MG63 (cell line): ENCODE measurements at places on chromosomes 2 and 18. TPM values are rescaled to one million over a fixed set of nuclear protein-coding genes. Genes with fewer than 3 reads are reported as not detected.

The SIX3 gene
- total RNA-seq = not detected in 2 replicates

The HAAO gene
- total RNA-seq = not detected in 2 replicates

The ST8SIA5 gene
- total RNA-seq = 0.12 TPM in 1 of 2 replicates, not detected in the other

GRCh38 chr18:79068341-79068936, 755 bp upstream of the ATP9B start:
- DNase-seq = no peak

GRCh38 chr18:11489266-11489899, 120.0 kb upstream of the SLC35G4 start:
- no peak for DNase-seq

GRCh38 chr18:48293954-48294898, 115.0 kb downstream of the ZBTB7C start:
- DNase-seq = no peak

DNA sequence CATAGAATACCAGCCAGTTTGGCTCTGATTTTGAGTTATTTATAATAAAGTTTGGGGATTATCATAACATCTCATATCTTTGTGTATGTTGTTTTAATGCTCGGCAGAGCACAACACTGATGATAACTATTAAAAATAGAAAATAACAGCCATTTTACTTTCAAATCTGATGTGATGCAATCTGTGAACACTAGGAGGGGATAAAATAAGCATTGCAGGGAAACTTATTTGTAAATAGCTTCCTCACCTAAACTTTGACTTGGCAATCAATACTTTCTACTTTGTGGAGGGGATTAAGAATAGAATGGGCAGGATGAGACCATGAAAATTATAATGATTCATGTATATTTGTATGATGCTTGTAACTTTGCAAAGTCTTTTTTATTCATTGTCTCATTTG, 54.4 kb downstream of the USP14 start:
- DNase-seq = no peak
